ENCODE measurements at places on chromosomes 7 and 10.
A peak's percentile ranks its signal among the peaks of the same experiment; 100 is the strongest.

DNA sequence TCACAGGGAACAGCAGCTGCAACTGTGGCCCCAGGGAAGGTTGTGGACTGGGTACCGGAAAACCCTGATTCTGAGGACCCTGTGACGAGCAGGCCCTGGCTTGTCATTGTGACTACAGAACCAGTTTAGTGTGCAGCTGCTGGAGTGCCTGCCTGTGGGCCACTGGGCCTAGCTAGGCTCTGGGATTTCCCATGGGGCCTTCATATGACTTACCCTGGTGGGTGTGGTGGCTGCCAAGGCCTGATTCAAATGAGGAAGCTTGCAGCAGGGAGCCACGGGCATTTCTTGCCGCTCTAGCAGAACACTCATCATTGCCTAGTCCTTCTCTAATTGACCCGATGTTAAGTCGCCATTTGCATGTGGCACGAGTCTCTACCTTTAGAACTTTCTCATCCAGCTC, 14.7 kb upstream of the CAMK2G start:
- no peak for DNase-seq

DNA sequence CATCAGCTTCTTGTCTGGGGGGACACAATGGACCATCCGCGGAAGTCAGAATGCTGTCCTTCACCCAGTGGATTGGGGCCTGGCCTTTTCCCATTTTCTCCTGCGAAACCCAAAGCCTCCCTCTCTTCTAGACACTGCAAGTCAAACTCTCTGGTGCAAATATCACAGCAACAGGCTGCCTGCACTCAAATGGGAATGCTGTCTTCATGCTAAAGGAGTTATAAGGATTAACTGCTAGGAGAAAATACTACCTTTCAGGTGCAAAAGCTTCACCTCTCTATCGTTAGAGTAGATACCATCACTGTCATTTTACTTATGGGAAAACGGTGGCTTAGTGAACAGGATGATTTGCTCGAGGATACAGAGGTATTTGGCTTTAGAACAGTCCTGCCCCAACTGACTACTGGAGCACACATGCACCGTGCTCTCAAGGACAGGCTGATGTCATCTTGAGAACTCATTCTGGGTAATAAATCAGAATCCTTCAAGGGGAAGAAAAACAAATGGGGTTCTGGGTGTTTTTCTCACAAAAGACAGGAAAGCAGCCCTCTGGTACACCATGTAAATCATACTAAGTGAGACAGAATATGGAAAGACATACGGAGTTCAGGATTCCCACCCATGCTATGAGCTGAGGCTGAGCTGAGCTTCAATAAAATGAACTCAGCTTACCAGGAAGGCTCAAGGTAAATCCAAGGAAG, 100.9 kb downstream of the SAMD9 start:
- DNase-seq = no peak

GRCh38 chr7:117323305-117323850, 520 bp upstream of the WNT2 start:
- no peak for DNase-seq

- DNase-seq = no peak
Observed at GRCh38 chr7:101970801-101971200, 153.4 kb downstream of the CUX1 start.

DNA sequence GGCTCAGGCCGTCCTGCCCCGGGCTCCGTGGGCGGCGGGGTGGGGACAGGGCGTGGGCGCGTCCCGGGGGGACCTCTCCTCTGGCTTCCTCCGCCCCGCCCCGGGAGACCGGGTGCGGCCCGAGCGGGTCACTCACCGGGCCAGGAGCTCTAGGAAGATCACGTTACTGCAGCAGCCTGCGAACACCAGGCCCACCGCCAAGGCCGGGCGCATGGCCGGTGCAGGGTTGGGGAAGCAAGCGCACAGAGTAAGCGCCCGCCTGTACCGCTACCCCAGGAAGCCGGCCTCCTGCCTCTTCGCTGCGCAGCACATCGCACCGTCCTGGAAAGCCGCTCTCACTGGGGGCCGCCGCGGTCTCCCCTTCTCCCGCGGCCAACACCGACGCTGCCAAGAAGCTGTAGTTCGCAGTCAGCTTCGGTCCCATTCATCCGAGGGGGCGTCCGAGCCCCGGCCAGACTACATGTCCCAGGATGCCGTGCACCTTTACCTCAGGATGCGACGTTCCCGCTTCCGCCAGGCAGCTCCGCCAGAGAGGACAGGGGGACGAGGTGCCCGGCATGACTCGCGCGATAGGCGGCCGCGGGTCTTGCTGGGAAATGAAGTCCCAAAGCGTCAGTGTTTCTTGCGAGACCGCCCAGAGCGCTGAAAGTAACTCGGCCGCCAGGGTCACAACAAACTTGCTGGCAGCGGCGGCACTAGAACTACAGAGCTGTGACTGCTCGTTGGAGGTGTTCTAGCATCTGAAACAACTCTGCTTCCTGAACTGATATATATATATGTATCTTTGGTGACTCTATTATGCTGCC, at the start of gene SLC35B4:
TSS of gene SLC35B4 (minus strand) at position 392 of the 806 bp plus-strand sequence. CDS start at position 213, 179 bp downstream.
- peak; percentile 91 for DNase-seq

GRCh38 chr7:55101359-55101758, 82.5 kb downstream of the EGFR start:
- DNase-seq = no peak

DNA sequence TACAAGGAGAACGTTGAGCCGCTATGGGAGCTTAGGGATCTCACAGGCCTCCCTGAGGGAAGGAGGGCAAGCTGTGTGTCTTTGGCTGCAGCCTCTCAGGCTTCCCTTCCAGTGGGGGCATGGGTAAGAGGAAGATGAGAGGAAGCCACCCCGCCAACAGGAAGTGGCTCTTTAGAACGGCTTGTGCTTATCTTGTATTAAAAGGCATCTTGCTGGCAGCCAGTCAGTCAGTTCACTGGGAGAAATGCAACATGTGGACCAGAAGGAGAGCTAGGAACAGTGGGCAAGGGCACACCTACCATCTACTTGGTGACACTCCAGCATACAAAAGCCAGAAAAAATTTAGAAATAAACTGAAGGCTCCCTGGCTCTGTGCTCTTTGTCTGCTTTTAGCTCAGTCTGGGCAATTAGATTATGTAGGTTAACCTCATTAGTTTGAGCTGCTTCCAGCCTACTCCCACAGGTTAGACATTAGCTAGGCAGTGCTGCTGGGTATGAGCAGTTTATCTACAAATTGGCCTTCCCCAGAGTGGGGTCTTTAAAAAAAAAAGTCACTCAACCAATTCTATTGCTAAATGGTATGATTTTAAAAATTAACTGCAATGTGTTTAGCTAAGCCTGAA, 595.9 kb downstream of the KCNMA1 start:
- DNase-seq = no peak

DNA sequence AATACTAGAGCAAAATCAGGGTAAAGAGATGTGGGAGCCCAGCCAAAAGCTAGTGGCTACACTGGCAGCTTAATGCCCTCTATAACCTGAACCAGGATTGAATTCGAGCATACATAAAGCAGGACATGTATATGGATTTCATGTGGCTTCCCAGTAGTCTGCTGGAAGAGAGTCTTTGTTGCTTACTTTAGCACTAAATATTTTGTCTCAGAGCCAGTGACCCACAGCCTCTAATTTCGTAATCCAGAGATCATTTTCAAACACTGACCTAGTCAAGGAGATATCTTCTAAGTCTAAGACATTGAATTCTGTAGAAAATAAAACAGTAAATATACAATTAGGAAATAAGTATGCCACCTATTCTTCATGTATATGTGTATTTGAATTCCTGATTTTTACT, 64.2 kb upstream of the GNAI1 start:
- no peak for DNase-seq

- no peak for DNase-seq
Observed at GRCh38 chr7:132270517-132270916, 305.8 kb downstream of the PLXNA4 start.

DNA sequence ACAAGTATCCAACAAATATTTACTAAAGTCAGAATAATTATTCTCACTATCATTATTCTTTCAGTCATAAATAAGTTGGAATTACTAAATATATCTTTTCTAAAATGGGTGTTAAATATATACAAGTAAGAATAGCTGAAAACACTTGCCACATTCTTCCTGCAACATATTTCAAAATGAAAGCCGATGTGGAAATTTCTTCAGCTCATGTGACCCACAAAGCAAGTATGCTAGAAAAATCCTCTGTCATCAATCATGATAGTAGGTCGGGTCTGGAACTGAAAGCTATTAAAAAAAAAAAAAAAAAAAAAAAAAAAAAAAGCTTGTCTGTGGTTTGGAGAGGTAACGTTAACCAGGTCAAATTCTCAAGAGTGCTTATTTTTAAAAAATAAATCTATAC, 344.7 kb downstream of the NEBL start:
- no peak for DNase-seq

DNA sequence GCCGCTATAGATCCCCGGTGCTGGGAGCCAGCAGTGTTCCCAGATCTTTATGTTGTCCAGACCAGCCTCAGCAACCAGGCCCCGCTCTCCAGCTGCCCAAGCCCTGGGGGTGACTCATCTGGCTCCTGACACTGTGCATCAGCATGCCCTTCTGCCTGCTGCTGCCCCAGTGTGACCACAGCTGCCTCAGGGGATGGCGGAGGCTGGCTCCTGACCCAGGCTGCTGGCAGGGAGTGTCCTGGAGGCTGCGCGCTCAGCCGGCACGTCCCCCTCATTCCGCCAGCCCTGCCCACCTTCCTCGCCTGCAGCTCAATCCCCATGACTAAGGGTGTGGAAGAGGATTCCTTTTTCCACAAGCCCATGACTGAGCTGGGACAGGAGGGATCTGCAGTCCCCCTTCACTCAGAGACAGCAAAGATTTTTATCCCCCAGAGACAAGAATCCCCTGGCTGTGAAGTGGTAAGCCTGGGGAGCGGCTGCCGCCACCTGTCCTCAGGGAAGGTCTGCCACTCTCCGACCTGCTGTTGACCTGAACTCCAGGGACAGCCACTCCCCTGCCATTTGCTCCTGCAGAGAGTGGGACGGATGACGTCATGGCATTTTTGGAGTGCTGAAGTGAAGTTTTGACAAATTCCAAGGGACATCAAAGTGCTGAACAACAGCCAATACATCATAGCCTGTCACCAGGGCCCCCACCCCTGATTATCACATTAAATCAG, 182.8 kb upstream of the BMPER start:
- no peak for DNase-seq

GRCh38 chr7:142153400-142153799, 41.9 kb downstream of the MGAM2 start:
- DNase-seq = no peak
